Activated naive CD8-positive, alpha-beta T cell treated with anti-CD3 and anti-CD28 coated beads for 36 hours (primary cell): ENCODE measurements at places on chromosomes 12 and 14. TPM values are rescaled to one million over a fixed set of nuclear protein-coding genes. Genes with fewer than 3 reads are reported as not detected.

The NELL2 gene
- 120 TPM for total RNA-seq

The HELB gene
- 13.7 TPM for total RNA-seq

The MANSC1 gene
- 0.43 TPM for total RNA-seq

The HOXC4 gene
- 0.56 TPM for total RNA-seq

The SCFD1 gene
- total RNA-seq: 57.8 TPM

DNA sequence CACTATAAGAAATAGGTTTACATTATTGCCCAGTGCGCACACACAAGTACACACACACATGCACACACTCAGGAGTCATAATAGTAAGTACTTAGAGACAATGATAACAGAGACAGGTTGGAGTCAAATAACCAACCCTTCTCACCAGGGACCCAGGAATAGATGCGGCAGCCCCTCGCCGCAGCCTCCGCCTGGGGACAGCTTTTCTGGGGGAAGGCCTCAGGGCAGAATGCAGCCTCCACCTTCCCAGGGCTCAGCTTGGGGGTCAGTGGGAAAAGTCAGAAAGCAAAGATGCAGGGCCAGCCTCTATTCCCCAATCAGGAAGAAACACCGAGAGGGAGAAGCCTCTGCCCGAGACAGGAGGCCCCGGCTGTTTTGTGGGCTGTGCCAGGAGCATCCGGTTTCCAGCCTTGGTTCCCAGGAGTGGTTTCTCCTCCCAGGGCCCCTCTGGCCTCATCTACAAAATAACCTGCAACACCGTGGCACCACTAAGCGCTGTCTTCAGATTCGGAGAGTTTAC lies 23.4 kb upstream of the EIF5 start:
- no peak for DNase-seq

DNA sequence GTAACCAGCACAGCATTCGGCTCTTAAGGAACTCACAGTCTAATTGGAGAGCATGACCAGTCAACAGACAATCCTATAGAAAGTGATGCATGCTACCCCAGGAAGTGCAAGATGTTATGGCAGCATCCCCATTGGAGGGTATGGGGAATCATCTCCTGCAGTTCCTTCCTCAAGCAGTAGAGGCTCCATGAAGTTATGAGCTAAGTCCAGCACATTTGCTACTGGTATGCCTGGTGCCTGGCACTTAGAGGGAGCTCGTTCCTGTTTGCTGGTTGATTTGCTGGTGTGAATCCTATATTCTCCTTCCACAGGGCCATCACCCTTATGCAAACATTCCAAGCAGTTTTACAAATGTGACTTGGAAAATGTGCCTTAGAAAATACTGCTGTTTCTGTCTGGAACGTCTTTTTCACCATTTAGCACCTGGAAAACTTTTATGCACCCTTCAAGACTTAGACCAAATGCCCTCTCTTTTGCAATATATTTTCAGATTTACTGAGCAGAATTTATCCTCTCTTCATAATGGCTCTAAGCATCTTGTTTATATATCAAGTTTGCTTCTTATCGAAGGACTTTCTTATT lies 136.1 kb upstream of the WSCD2 start:
- no peak for DNase-seq

DNA sequence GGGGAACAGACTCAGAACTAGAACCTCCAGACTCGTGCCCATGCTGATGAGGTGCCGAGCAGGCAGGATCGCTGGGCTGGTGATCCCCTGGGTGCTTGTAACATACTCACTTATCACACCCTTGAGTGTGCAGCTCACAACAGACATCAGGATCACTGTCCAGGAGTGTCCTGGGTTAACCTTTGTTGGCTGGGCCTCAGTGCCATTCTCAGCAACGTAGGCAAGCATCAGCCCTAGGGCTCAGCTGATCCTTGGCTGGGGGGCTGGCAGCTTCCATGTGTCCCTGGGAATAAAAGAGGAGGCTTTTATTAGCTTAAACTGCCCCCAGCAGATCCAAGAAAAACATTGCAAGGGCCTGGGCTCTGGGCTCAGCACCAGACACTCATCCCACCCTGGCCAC lies 1.6 kb downstream of the TMEM229B start:
- no peak for DNase-seq

GRCh38 chr12:14167005-14167628 lies 185.7 kb upstream of the GRIN2B start:
- peak; percentile 13 for DNase-seq

- no peak for DNase-seq
Measured at GRCh38 chr12:81944886-81945285, 185.7 kb upstream of the PPFIA2 start.

DNA sequence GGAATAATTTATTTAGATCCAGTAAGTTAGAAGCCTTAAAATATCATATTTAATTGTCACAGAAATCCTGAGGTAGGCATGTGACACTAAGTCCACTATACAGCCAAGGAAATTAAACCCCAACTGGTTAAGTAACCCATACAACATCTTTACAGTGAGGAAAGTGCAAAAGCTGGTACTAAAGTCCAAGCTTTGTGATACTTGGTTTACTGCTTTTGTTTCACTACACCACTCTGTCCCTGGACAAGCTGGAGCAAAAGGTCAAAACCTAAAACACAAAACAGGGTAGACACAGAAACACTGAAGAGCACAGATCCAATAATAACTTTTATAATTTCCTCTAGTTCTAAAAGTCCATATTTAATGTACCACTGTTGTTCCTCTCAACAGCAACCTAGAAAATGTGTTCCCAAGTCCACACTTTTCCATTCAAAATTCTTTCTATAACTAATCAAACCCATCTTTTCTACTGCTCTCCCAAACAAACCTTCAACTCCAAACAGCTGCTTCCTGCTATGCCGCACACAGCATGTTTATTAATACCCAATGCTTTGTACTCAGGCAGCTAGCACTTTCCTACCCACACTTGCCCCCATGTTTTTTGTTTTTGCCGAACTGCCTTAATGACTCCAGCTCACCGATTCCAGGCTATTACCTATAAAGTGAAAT lies 90.9 kb downstream of the MED13L start:
- DNase-seq: no peak

GRCh38 chr14:102928412-102929240 lies 6.2 kb downstream of the AMN start:
- peak; percentile 78 for DNase-seq

- no peak for DNase-seq
Measured at GRCh38 chr12:87756721-87757120, 272.5 kb downstream of the C12orf50 start.
